ENCODE measurements at places on chromosomes 4 and X.
A peak's percentile ranks its signal among the peaks of the same experiment; 100 is the strongest.

DNA sequence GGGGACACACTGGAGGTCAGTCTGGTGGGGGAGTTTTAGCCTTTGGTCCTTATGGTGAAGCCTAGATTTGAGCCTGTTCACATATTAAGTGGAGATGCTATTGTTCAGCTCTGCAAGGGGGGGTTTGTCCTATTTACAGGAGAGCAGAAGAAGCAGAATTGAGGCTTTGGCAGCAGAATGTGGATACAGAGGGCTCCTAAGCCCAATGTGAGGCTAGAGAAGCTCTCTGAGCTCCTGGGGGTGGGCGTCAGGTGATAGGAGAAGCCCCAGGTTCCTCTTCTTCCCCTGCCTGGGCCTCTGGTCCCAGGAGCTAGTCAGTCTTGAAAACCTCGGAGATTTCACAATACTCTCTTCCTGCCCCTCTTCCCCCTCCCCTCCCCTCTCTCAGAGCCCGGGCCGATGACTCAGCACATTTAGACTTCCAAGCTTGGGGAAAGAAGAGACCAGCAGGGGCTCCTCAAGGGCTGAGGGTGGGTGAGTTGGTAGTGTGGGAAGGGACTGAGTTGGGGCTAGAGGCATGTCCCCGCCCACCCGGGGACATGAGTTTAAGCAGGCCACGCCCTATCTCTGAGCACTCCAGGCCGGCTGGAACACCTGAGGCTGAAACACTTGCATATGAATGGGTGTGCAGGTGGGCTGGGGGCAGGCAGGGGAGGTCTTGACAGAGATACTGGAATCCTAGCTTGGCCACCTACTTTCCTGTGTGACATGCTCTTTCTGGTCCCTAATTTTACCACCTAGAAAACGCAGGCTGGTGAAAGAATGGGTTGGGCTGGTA is 3.4 kb downstream of the TFE3 start:
- peak; percentile 61 for DNase-seq

- no peak for DNase-seq
Observed at GRCh38 chrX:2401590-2402360, 99.0 kb downstream of the DHRSX start.

DNA sequence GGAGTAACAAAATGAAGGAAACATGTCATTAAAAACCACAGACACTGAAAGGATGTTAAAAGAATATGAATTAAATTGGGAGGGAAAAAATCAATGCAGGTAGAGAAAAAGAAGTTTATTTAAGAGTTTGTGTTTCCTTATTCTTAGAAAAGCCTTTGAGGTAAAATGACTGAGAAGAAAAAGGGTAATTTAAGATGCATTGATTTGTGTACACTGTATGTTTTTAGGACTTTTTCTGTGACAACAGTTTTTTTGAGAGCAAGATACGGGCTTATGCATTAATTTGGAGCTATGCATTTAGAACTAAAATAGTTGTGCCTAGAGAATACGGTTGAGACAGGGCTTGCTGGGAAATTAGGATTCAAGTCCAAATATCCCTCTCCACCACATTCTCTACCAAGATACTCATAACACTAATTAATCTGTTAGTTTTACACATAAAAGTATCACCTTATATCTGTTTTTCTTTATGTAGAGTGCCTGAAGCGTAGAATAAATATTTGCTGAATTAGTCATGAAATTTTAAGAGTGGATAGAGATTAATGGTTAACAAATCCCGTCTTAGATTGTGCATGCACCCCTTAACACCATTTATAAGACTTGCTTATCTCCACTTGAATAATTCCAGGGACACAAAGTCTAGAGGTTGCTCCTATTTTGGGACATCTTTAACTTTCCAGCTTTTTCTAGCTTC is 232.5 kb downstream of the PCDH7 start:
- DNase-seq, result no peak

DNA sequence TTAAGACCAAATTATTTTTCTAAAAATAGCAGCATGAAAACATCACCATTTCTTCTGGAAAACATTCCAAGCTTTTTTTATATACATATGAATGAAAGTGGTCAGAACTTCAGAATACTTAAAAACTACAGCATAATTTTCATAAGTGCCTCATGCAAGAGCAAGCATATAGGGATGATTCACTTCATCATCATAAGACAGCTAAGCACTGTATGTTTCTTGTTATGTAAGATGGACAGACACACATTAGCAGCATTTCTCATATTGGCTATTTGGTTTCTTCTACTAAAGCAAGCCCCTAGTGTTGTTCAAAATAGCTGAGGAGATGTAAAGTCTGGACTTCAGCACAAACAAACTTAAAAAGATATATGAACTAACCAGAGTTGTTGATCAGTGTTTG is 213.1 kb upstream of the NOCT start:
- no peak for DNase-seq

- DNase-seq, result peak; percentile 41
Observed at GRCh38 chr4:2042204-2042946, 16.8 kb upstream of the NAT8L start.

GRCh38 chrX:30643313-30643821 is 9.9 kb upstream of the GK start:
- DNase-seq, result no peak

GRCh38 chr4:171025776-171026175 is 787.4 kb upstream of the GALNTL6 start:
- DNase-seq, result no peak

DNA sequence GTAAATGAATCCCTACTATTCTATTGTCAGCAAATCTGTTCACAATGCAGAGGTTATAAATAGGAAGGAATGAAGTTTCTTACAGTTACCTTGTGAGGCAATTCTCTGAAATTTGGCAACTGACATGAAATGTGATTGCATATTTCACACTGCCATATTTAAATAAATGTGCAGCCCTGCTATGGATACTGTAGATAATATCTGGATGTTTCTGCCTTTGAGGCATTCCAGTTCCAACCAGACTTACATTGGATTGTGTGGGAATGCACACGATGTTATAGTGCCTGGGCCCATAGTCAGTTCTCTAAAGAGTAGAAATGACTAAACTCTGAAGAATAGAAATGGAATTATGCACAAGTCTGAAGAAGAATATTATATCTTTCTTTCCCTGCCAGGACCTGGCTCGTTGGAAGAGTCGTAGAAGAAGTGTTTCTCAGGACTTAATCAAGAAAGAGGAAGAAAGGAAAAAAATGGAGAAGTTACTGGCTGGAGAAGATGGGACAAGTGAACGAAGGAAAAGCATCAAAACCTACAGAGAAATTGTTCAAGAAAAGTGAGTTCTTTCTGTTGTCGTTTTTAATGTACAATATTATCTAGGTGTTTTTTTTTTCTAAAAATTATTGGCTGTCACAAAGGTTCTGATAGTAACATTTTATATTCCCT is 102.7 kb downstream of the PHOX2B start:
- DNase-seq, result no peak

Data from CD4-positive, alpha-beta memory T cell (primary cell).